ENCODE measurements at places on chromosomes 12 and 14.
A peak's percentile ranks its signal among the peaks of the same experiment; 100 is the strongest.

DNA sequence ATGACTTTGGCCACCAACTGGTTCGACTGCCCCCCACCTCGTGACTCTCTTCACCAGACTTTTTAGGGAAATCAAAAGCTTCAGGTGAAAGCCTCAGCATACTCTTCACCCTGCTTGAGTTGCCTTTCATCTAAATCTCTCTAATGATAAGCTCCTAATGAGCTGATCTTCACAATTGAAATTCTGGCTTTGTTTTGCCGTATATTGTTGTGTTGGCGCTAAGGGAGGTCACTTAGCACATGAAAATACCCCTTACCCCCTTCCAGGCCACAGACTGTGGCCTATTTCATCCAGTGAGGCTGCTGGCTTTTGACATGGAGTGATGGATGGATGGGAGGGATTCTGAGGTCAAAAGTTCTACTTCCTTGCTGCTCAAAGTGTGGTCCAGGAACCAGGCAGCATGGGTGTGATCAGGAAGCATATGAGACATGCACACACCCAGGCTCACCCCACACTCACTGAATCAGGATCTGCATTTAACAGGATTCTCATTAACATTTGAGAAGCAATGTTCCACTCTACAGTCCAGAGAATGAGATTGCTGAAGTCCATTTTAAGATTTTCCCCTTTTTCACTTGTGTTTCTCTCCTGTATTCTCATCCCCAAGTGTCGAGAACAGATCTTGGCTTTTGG is 131.4 kb downstream of the DACT1 start:
- no peak for DNase-seq

DNA sequence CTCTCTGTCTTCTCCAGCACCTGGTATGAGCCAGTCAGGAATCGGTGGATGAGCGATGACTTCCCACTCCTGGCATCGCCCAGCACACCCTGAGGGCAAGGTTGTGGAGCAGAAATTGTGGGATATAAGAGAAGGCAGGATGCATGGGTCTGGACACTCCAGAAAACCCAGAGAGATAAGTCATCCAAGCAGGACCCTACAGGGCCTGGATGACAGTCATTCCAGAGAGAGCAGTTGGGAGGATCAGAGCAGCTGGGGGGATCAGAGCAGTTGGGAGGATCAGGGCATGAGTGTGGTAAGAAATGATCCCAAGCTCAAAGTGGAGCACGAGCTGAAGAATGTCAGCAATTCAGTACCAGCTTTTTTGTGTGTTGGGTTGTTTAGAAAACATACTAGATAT is 4.0 kb downstream of the AGAP2 start:
- DNase-seq = no peak

DNA sequence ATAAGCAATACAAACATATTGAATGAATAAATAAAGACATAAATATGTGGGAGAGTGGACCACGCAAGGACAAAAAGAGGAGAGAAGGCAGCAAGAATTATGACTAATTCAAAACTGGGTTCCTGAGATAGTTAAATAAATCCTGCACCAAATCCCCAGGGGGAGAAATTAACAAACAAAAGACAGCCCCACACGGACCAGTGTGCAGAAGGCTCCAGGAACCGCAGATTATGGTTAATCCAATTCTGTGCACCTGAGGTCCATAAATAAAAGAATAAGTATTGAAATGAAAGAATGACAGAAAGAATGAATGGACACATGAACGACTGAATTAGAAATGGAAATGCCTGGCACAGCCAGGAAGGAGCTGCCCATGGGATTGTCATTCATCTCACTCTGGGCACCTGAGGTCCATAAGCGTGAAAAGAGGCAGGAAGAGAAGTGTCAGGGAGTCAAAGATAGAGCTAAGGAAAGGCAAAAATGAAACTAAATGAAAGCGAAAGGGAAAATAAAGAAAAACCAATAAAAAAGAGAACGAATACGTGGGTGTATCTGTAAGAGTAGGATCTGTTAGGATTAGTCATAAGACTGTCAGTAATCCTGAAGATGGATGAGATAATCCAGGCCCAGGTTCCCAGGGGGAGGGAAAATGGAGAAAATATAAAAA is 23.3 kb downstream of the MEG3 start:
- DNase-seq = no peak

DNA sequence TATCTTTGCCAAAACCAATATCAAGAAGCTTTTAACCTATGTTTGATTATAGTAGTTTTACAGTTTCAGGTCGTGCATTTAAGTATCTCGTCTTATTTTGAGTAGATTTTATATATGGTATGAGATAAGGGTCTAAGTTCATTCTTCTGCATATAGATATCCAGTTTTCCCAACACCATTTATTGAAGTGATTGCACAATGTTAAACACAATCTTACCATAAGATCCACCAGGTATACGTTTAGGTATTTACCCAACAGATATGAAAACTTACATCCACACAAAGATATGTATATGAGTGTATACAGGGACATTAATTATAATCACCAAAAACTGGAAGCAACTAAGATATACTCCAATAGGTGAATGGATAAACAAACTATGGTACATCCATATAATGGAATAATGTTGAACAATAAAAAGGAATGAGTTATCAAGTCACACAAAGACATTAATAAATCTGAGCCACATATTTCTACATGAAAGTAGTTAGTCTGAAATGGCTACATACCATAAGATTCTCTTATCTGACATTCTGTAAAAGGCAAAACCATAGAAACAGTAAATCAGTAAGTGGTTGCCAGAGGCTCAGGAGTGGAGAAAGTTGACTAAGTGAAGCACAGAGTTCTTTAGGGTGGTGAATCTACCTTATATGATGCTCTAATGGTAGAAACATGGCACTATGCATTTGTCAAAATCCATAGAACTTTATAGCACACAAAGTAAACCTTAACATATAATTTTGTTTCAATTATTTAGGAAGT is 222.6 kb downstream of the NUAK1 start:
- no peak for DNase-seq

GRCh38 chr14:94345344-94346064 is 22.4 kb upstream of the SERPINA6 start:
- DNase-seq = peak; percentile 79

- DNase-seq = no peak
Observed at GRCh38 chr12:66709893-66710292, 31.0 kb upstream of the GRIP1 start.

- no peak for DNase-seq
Observed at GRCh38 chr12:85279449-85280164, 413 bp upstream of the ALX1 start.
